CD4-positive, alpha-beta T cell treated with Interleukin-17A for 1 hour (primary cell): ENCODE measurements at places on chromosomes 6 and 20.

GRCh38 chr6:5786321-5786968 is 220.3 kb downstream of the NRN1 start:
- no peak for DNase-seq

DNA sequence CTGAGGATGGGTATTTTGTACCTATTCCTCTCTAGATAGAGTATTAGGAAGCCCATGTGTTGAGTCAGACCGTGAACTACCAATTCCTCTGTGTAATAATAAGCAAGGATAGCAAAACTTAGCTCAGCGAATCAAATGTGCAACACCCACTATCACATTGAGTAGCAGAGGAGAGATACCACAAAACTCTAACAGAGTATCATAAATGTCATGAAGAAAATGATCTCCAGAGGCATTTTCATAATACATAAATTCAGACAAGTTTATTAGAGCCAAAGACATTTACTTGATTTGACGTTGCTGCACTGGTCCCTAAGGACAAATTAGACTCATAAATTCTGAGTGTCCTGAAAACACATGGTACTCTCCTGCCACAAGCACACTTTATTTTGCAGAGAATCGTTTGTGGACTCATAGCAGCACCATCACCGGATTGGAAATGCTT is 245.2 kb downstream of the HAO1 start:
- DNase-seq, result no peak

DNA sequence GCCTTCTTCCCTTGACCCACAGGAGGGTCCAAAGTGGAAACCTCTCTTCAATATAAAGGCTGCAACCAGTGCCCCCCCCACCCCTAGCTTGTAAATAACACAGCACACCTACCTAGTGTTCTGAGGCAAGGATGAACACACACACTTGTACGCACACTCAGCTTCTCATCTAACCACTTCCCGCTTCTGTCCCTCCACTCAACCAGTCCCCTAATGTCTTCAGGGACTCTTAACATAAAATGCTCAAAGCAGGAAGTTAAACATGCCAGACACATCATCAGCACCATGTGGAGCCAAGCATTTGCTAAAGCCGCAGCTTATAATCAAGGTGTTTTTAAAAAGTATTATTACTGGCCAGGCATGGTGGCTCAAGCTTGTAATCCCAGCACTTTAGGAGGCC is 35.3 kb downstream of the FOXQ1 start:
- DNase-seq, result no peak

- no peak for DNase-seq
These were observed 754.6 kb downstream of the KIF16B start for GRCh38 chr20:15818651-15819071.

- DNase-seq, result no peak
These were observed 47.2 kb downstream of the KCNS1 start for GRCh38 chr20:45053430-45054351.

- peak; percentile 41 for DNase-seq
These were observed 280.5 kb downstream of the SYNE1 start for GRCh38 chr6:152356662-152357061.

DNA sequence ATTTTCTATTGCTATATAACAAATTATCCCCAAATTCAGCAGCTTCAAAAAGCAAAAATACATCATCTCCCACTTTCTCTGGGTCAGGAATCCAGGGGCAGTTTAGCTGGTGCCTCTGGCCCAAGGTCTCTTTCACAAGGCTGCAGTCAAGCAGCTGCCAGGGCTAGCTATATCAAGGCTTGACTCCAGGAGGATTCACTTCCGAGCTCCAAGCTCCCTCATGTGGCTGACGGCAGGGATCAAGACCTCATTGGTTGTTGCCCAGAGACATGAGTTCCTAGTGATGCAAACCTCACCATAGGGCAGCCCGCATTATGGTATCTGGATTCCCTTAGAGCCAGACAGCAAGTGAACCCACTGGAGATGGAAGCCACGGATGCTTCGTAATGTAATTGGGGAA is 1.3 kb upstream of the VNN1 start:
- no peak for DNase-seq

DNA sequence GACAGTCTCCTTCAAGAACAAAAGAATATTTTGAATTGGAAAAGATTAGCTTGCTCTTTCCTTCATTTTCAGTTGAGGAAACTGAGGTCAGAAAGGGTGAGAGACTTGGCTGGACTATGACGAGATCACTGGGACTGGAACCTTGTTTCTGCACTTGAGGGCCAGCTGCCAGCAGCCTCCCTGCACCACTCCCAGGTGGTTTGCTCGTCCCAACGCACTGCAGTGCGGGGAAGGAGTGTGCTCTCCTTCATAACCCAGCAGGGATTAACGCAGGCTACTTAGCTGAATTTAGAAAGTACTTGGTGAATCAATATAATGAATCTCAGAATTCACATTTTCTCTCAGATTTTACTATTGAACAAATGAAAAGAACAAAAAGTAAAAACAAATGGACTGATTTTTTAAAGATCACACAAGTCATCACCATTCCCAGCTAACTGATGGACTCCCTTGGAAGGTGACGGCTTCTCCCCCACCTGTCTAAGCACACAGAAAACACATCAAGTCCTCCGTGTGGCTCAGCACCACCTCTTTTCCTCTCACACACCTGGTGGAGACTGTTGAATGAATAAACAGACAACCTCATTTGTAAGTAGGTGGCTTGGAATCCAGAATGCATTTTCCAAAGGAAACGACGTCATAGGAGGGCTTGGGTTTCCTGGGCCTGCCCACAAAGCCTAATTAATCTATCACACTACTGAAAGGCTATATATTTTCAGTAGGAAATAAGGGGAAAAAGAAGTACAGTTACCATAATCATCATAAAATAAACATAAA is 121.0 kb downstream of the QRSL1 start:
- DNase-seq, result no peak

- peak; percentile 35 for DNase-seq
These were observed 815 bp downstream of the UTRN start for GRCh38 chr6:144285798-144286502.

- no peak for DNase-seq
These were observed 293.5 kb upstream of the FERMT1 start for GRCh38 chr20:6416371-6416770.

- no peak for DNase-seq
These were observed 348.8 kb upstream of the PLCB4 start for GRCh38 chr20:8720089-8720488.

DNA sequence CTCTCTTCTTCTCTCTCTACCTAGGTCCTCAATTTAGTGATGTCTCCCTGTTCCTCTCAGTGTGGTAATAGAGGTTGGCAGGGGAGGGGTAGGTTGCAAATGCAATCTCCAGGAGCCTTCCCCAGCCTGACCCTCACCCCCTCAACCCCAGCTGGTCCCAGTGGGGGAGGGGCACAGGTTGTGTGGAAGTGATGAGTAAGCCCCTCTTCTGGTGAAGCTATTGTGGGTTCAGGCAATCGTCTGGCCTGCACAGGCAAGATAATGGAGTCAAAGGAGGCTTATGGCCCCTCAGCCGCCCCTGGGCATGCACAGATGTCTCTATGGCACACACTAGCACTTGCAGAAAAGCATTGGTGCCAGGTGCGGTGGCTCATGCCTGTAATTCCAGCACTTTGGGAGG is 10.8 kb upstream of the ADA start:
- DNase-seq, result no peak

DNA sequence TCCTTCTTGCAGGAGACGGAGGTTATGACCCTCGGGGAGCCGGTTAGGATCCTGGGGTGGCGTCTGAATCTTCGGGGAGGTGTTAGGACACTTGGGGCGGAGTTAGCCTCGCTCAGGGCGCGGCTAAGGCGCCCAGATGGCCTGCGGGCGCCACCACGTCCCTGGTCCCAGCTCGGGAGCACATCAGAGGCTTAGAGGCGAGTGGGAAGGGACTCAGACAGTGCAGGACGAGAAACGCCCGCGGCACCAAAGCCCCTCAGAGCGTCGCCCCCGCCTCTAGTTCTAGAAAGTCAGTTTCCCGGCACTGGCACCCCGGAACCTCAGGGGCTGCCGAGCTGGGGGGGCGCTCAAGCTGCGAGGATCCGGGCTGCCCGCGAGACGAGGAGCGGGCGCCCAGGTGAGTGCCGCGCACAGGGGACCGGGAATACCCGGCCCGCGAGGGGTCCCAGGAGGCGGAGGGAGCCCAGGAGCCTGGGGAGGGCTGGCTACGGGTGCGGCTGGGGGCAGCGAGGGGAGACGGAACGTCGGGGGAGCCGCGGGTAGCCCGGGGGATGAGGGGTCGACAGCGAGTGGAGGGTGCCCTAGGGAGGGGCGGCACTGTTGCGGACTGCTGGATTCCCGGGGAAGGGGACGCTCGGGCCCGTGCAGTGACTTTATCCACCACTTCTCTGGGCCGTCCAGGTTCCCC is at the start of gene HCK:
Gene HCK (plus strand): TSS at position 153 of the 688 bp plus-strand sequence.
- DNase-seq, result peak; percentile 22

DNA sequence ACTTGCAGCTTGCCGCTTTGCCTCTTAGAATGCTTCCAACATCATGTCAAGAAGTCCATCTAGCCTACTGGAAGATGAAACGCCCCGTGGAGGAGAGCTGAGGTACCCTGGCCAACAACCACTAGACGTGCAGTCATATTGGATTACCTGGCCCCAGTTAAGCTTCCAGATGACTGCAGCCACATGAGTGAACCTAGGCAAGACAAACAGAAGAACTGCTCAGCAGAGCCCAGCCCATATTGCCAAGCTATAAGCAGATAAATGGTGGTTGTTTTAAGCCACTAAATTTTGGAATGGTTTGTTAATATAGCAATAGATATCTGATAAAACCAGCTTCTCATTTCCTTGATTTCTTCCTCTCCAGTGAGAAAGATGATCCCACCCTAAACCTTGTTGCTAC is 4.7 kb upstream of the DLK2 start:
- no peak for DNase-seq

DNA sequence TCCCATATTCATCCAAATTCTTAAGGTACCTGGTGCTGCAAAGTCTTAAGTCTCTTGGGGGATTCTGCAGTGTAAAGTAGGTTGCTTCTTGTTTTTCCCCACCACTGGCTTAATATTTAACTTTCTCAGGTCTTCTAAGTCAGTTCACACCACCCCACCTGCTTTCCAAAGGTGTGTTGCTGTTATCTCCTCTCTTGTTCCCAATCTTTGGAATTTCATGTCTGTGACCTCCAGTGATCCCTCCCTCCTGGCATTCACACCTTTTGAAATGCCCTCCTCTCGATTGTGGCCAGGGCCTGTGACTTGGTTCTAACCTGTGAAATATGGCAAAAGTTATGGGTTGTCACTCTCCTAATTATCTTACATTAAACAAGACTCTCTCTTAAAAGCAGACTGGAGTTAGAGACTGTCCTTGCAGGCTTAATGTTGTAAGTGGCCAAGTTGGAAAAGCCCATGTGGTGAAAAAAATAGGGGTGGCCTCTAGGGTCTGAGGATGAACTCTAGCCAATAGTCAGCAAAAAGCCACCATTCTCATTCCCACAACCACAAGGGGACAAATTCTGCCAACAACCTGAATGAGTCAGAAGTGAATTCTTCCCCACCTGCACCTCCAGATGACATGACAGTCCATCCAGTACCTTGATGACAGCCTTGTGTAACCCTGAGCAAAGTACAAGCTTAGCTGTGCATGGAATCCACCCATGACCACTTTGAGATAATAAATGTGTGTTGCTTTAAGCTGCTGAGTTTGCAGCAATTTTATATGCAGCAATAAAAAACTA is 45.1 kb downstream of the ADGRF1 start:
- no peak for DNase-seq

DNA sequence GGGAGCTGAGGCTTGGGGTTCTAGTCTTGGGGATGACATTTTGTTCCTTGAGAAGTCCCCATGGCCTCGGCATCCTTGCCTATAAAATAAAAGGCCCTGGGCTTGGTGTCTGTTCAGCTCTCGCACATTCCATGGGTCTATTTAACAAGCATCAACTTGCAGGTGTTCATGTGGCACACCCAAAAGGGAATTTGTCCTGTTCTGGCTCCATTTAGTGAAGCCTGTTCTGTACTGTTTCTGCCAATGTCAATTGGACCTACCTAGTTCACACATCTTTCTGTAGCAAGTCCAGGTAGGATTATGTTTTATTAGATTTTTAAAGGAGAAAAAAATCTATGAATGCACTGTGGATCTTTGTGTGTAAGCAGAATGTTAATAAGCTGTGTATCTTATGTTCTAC is 262.0 kb downstream of the HIVEP2 start:
- DNase-seq, result no peak

DNA sequence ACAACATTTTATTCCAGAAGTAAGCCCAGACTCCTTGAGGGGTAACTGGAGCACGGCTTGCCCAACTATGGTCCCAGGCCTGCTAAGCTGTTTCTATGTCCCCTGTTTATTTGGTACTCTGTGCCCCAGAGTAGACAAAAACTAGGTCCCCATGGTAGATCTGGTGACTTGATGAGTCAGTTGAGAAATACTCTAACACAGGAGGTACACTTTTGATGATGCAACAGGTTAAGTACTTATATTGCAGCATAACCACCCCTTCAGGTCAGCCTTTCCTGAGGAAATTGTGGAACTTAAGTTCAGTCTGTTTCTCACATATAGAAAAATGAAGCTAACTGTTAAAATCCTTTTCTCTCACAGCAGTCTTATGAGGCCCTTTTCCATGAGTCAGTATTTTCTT is 19.6 kb downstream of the TTPAL start:
- no peak for DNase-seq

GRCh38 chr20:62243906-62244515 is 5.7 kb downstream of the OSBPL2 start:
- DNase-seq, result no peak

- no peak for DNase-seq
These were observed 498.5 kb upstream of the GJE1 start for GRCh38 chr6:141634269-141634668.

- no peak for DNase-seq
These were observed 175.2 kb downstream of the ZDHHC14 start for GRCh38 chr6:157556144-157556645.

DNA sequence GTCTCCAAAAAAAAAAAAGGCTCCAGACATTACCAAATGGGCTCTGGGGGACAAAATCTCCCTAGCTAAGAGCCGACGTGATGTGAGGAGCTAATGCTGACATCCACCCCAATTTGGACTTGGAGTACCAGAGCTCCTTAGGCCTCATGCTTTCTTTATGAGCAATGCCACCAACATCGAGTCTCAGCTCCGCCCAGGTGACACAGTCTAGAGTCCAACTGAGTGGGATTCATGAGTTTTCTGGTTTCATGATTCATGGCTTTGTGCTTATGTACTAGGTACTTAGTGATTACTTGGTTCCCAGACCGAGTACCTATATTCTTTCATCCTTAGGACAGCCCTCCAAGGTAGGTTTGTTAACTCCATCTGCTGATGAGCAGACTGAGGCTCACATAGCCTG is 4.4 kb downstream of the ANKRD60 start:
- DNase-seq, result no peak

DNA sequence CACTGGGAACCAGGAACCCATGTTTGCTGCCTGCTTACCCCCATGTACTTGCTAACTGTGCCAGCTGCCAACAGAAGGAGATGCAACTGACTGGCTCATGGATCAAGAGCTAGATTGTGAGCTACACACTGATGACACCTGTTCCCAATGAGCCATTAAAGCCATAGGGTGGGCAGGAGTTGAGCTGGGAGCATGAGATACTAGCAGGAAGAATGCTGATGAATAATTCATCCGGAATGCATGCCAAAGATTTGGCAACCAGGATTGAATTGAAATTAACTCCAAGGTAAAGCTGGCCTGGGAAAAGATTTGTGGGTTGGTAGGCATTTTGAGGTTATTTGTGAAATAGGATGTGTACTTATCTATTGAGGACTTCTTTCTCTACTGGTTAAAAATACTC is 631.1 kb downstream of the KIF16B start:
- no peak for DNase-seq

GRCh38 chr6:32842021-32842650 is 1.7 kb downstream of the PSMB8 start:
- no peak for DNase-seq
